Immature natural killer cell (primary cell): ENCODE measurements at places on chromosomes 7 and 10.

GRCh38 chr7:136179154-136179553 lies 202.0 kb upstream of the MTPN start:
- peaks cover 14% of the 10 kb centered on the region for H3K36me3 ChIP-seq
- no peak for DNase-seq
- no peak overlapping the region for H3K4me3 ChIP-seq
- H3K4me1 ChIP-seq = peaks cover 7% of the 10 kb centered on the region
- no peak overlapping the region for H3K27ac ChIP-seq

GRCh38 chr7:71633551-71634008 lies 501.6 kb downstream of the GALNT17 start:
- no peaks in the 10 kb centered on the region for H3K27me3 ChIP-seq
- H3K4me3 ChIP-seq = no peak overlapping the region
- H3K27ac ChIP-seq = no peak overlapping the region
- DNase-seq = no peak

DNA sequence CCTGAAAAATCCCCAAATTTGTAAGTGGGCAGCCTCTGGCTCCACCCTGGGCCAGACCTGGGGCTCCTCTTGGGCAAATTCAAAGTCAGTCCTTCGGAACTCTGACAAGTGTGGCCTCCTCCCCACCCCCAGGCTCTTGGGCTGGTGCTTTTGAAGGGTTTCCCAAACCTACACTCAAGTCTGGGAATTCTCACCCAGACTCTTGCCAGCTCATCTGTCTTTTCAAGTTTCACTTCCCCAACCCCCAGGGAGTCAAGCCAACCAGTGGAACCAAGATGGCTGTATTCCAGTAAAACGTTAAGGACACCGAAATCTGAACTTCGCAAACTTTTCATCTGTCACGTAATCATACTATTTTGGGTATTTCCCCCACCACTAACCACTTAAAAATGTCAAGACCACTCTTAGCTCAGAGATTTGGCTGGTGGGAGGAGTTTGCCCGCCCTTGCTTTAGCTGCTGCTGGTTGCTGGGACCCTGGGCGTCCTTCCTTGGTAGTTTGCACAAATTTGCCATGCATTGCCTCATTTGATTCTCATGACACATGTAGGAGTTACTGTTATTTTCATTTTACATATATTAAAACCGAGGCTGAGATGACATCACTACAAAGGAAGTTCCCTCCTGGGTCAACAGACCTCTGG lies 1.7 kb upstream of the MYO1G start:
- peak; percentile 39 for DNase-seq
- peak overlapping the region; percentile 97 for H3K4me3 ChIP-seq
- peaks cover 3% of the 10 kb centered on the region for H3K27me3 ChIP-seq
- peaks cover 32% of the 10 kb centered on the region for H3K36me3 ChIP-seq
- H3K27ac ChIP-seq = peak overlapping the region; percentile 99

DNA sequence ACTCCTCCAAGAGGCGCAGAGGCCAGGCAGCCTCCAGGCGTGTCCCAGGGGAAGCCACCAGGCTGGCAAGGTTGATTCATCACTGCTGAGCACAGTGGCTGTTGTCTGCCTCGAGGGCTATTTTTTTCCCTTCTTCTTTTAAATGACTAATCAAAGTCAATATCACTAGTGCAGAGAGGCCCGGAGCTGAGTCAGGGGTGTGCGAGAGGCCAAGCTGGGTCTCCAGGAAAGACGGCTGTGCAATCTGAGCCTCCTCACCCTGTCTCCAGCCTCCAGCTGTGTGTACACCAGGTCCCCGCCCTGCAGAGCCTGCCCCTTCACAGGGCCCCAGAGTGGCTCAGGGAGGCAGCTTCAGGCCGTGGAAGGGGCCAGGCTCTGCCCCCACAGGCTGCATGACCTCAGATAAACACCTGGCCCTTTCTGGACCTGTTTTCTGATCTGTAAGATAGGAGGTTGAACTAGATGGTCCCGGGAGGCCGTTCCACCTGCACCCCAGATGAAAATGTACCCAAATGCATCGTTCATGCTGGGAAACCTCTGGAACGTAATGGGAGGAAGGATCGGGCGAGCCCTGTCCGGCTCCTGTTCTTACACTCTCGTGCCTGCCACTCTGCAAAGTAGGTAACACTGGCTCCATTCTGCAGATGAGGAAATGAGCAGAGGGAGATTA lies 3.7 kb downstream of the STX1A start:
- H3K36me3 ChIP-seq = peaks cover 4% of the 10 kb centered on the region
- peaks cover 7% of the 10 kb centered on the region for H3K27me3 ChIP-seq
- no peak overlapping the region for H3K4me3 ChIP-seq
